ENCODE measurements at places on chromosomes 7 and 10.

DNA sequence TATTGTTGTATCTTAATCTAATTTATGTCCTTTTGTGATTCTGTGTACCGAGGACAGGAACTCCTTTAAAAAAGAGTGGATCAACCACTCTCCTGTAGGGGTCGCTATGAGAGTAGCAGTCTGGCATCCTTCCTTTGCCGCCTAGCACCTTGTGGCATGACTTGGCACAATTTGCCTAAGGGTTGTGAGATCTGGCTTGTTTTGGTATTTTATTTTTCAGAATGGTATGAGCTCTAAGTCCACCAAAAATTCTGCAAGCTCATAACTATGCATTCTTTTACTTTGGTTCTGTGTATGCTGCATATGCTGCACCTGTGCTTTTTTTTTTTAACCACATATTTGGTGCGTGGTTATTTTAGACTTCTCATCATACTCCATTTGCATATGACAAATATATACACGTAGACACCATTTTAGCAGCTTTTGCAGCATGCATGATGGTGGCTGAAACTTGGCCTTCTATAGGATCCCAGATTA is 112.8 kb downstream of the CDK14 start:
- DNase-seq: no peak

- DNase-seq: no peak
Measured at GRCh38 chr10:124353896-124354295, 64.8 kb downstream of the OAT start.

DNA sequence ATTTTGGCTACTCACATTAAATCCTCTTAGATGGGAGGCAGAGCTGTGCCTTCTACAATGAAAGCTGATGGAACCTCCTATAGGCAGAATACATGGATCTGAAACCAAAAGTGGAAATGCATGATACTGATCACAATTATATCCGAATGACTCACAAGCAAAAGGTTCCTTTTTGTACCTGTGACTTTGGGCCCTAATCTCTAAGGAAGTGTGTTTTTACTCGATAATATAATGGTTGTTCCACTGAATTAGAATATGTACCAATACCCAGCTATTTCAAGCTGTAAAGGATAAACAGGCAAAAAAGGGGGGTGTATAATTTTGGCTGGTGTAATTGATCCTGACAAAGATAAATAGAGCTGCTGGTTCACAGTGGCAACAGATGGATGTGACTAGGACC is 17.6 kb upstream of the LAMB1 start:
- DNase-seq: no peak

DNA sequence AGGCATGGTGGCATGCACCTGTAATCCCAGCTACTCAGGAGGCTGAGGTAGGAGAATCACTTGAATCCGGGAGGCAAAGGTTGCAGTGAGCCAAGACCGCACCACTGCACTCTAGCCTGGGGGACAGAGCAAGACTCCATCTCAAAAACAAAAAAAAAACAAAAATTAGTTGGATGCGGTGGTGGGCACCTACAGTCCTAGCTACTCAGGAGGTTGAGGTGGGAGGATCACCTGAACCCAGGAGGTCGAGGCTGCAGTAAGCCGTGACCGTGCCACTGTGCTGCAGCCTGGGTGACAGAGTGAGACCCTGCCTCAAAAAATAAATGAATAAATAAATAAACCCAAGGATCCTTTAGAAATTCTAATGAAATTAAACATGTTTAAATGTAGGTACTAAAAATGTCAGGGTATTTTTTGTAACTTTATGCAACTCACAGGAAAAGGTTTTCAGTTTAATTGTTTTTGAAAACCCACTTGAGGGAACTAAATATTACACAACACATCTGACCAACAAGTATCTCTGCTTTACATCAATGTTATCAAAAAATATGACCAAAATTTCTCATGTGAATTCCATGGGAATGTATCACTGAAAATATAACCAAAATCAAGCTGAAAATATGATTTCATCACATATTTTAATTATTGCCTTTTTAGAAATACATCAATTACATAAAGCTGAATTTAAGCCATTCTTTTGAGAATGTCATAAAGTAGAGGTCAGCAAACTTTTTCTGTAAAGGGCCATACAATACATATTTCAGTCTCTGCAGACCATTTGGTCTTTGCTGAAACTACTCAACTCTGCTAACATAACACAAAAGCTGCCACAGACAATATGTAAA is 23.9 kb downstream of the UPF2 start:
- DNase-seq: peak; percentile 71

- DNase-seq: no peak
Measured at GRCh38 chr7:16810112-16810511, 5.3 kb upstream of the AGR2 start.

DNA sequence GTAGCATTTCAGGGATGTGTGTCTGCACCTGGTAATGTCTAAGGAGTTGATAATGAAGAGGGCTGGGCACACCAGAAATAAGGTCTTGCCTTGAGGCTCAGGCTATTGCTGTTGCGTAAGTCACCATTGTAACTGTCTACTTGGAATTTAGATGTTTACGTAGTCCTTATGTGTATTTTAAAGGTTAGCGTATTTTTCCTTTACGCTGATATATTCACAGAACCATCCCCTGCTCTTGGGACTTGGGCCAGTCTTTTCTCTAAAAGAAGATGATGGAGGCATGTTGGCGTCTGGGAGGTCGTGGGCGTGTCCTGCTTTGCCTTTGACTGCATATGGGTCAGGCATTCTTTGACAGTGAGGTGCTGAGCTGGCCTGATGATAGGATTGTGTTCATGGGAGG is 14.7 kb downstream of the WDR37 start:
- DNase-seq: peak; percentile 80

DNA sequence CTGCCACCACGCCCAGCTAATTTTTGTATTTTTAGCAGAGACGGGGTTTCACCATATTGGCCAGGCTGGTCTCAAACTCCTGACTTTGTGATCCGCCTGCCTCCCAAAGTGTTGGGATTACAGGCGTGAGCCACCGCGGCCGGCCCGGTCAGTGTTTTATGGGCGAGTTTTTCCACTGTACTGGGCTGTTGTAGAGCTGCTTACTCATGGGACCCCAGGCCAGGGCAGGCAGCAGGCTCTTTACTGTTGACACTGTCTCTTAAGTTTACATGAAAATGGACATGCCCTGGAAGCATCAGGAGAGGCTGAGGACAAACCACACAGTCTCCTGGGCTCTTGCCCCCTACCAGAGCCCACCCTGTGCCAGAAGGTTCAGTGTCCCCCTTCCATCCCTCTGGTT is 11.2 kb downstream of the NACAD start:
- DNase-seq: no peak

DNA sequence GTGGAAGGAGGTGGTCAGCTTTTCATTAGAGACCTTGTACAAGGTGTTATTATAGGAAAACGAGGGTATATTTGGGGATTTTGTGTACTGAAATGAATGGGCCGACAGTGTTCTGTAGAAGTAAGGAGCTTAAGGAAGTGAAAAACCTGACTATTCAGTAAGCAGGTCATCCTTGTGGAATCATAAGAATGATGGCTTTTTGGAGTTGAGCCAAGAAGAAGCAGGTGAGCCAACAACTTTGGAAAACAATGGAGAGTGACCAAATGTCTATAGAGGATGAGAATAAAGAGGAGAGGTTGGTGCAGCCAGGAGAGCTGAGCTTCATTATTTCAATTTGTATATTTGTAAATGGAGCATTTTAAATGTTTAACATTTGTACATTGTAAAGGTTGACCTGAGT is 595.7 kb downstream of the CCSER2 start:
- no peak for DNase-seq

- no peak for DNase-seq
Measured at GRCh38 chr10:132044803-132045202, 20.9 kb upstream of the JAKMIP3 start.

DNA sequence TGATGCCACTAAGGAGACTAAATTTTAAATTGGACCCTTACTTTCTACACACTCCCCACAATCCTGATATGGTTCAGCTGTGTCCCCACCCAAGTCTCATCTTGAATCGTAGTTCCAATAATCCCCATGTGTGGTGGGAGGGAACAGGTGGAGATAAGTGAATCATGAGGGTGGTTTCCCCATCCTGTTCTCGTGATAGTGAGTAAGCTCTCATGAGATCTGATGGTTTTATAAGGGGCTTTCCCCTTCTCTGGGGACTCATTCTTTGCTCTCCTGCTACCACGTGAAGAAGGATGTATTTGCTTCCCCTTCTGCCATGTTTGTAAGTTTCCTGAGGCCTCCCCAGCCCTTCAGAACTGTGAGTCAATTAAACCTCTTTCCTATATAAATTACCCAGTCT is 18.4 kb upstream of the BET1 start:
- DNase-seq: peak; percentile 37

GRCh38 chr10:69732826-69733150 is 68.9 kb upstream of the COL13A1 start:
- DNase-seq: no peak

DNA sequence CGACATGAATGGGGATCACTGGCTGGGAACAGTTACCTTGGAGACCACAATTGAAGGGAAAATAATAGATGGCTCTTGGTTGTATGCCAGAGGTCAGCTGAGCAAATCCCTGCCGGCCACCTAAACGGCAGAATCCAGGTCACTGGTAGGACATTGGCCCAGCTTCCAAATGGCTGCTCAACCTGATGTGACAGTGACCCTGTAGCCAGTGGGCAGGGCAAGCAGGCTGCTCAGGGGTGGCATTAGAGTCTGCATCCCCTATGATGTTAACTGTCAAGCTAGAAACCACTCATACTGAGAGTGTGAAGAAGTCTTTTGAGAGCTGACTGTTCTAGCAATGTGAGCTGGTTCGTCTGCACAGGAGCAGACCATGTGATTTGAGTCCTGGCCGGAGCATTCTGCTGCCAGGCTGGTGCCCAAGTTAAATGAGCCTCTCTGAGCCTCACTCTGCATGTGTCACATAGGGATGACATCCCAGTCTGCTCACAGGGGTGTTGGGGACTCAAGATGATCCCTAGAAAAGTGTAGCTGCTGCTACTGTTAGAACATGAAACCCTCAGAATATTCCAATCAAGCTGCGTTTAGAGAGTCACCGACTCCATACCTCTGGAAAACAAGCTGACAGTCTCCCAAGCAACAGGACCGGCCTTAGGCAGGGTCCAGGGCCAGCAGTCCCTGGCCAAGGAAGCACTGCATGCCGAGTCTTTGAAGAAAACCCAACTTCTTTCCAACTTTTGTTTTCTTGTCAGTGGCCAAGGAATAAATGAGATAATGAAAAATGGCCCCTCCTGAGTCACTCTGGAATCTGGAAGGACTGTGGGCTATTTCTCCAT is 69.7 kb downstream of the VWA2 start:
- DNase-seq: peak; percentile 18

GRCh38 chr10:35328404-35329037 is 7.8 kb upstream of the CCNY start:
- peak; percentile 92 for DNase-seq

GRCh38 chr7:63046612-63047011 is 952.0 kb upstream of the ZNF722 start:
- no peak for DNase-seq

DNA sequence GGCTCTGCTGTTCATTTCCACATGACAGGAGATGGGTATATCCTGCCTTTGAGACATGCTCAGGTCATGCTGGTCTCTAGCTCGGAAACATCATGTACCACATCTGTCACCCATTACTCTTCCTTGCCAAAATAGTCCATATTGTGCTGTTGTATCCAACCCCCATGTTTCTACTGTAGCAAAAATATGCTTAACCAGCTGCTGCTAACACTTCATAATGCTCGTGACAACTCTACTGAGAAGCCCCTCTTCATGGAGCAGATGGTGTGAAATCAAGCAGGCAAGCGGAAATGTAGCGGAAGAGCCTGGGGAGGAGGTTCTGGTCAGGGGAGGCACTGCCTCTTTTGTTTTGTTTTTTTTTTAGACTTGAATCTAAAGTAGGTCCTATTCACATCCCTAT is 82.9 kb downstream of the NPY start:
- DNase-seq: no peak

DNA sequence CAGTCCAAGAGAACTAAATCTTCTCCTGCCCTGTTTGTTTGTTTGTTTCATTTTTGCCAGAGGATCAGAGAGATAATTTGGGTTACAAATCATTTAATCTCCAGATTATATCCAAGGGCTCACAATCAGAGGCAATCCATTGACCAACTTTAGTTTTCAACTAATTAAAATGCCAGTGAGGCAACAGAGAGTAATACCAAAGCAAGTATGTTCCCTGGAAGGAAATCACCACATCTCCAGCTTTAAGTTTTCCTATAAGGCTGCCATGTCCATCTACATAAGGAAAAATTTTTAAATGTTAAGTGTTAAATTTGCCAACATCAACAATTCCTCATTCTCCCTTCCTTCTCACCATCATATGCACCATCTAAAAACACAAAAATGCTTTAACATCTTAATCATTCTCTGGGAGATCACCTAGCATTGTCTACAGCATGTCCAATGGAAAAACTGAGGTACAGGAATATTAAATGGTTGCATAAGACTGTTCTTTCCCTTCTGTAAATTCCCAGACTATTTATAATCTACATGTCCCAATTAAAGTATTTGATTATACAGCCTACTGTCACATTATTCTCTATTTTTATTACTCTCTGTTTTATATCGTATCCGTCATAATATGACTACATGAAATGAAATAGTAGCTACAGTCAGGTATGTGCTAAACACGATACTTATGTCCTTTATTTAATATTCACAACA is 14.1 kb downstream of the USP54 start:
- DNase-seq: peak; percentile 26

DNA sequence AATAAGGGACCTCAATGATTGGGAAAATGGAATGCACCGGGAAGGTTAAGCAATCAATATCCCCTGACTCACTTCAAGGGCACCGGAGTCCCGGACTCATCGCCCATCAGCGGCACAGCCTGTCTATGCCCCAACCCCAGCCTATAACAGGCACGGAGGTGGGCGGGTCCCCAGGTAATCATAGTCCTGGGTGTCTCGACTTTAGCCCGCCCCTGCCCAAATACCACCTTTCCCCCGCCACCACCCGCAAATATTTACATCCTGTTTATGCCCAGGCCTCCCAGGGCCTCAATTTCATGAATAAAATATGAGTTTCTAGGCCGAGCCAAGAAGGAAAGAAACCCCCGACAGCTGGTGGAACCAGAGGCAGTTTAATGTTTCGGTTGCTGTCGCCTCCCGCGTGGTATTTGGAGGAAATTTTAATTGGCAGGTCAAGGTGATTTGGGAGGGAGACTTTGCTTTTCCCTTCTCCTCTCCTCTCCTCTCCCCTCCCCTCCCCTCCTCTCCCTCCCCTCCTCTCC is 15.6 kb upstream of the RFC2 start:
- peak; percentile 53 for DNase-seq

- peak; percentile 51 for DNase-seq
Measured at GRCh38 chr10:127196282-127197153, at the start of gene INSYN2A. INSYN2A (minus strand) TSS chr10:127196591; CDS start chr10:127176395, 20,196 bp downstream.

- peak; percentile 89 for DNase-seq
Measured at GRCh38 chr10:60654813-60655464, 123.3 kb upstream of the CDK1 start.

DNA sequence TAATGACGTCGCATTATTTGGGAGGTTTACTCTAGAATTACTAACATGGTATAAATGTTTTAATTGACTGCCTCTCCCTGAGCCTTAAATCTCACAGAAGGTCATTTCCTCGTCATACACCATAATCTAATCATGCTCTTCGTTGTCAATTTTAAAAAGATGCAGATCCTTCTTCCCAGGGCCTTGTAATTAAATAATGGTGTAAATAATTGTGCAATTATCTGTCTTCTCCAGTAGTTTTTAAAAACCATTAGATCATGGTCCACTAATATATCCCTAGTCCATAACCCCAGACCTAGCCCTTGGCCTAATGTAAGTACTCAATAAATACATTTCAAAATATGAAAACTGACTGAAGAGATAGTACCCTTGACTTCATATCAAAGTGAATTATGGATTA is 181.5 kb upstream of the GNAI1 start:
- DNase-seq: no peak

Data from iris pigment epithelial cell (primary cell).